ENCODE measurements at places on chromosomes 2 and 18.

GRCh38 chr2:54725343-54726099 lies 2.1 kb downstream of the EML6 start:
- DNase-seq, result no peak

DNA sequence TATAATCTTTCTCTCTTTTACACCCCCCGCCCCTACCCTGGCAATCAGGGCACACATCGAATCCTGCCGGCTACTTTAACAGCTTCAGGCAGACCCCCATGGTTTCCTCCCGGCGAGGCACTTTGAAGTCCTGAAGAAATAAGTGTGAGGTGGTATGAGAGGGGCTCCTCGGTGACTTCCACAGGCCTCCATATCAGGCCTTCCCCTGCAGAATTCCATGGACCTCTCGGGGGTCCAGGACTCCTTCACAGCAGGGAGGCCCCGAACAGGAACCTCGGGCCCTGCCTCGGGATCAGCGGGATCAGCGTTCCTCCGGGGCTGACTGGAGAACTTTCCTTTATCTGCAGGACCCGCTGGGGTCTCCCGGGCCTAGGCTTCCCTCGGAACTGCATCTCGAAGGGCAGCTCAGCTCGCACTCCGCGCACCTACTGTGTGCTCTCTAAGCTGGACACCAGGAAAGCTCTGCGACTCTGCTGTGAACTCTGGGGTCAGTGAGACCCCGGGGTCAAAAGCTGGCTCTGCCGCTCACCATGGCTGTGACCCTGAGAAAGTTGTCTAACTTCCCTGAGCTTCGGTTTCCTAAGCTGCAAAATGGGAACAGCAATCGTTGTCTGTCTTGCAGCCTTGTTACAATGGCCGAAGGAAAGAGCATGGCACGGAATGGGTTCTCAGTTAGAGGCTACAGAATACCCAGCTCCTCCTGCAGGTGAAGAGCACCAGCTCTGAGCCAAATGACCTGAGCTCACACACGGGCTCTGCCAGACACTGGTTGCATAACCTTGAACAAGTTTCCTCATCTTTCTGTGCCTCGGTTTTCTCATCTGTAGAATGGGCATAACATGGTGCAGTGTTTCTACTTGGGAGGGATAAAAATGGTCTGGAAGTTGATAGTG lies 97.4 kb upstream of the ID2 start:
- DNase-seq, result no peak

- no peak for DNase-seq
These were observed 297.3 kb upstream of the MMADHC start for GRCh38 chr2:149884871-149885270.

- DNase-seq, result no peak
These were observed 206.1 kb downstream of the ZNF407 start for GRCh38 chr18:74803769-74804168.

DNA sequence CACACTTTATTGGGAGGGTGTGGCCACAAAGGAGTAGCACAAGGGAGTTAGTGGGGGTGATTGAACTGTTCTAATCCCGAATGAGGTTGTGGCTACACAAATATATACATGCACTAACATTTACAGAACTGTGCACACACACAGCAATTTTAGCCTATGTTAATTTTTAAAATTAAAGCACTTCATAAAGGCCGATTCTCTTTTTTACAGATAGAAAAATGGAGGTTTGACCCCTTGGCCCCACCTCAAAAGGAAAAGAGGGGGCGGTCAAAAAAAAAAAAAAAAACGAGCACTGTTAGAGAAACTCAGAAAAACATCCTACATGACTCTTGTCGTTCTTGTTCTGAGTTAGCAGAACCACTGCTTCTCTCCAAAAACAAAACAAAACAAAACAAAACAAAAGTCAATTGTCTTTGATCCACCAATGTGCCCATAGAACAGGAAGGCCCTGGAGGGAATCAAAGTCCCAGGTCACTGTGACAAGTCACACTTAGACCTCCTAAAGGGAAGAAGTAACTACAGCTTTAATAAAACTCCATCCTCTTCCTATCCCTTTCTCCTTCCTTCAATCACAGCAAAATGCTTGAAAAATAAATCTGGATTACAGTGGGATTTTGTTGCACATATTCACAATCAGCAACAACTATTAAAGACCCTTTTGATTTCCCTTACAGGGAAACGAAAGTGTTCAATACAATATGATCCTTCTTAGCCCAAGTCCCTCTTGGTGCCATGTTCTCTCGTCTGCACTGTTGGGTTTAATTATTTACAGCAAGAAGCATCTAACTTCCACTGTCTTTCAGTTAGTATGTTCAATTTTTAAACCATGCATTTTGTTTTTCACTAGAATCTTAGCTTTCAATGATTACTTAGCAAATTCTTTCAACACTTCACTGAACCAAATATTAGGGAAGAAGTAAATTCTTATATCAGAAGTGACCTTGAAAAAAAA lies 16.6 kb downstream of the LRP2 start:
- DNase-seq, result peak; percentile 59

GRCh38 chr2:10947005-10947440 lies 35.3 kb downstream of the KCNF1 start:
- peak; percentile 56 for DNase-seq

GRCh38 chr2:122539311-122539710 lies 783.9 kb downstream of the TSN start:
- no peak for DNase-seq

- no peak for DNase-seq
These were observed 14.4 kb downstream of the APOB start for GRCh38 chr2:21029519-21029918.

GRCh38 chr2:156340804-156341451 lies 8.4 kb upstream of the NR4A2 start:
- peak; percentile 39 for DNase-seq

DNA sequence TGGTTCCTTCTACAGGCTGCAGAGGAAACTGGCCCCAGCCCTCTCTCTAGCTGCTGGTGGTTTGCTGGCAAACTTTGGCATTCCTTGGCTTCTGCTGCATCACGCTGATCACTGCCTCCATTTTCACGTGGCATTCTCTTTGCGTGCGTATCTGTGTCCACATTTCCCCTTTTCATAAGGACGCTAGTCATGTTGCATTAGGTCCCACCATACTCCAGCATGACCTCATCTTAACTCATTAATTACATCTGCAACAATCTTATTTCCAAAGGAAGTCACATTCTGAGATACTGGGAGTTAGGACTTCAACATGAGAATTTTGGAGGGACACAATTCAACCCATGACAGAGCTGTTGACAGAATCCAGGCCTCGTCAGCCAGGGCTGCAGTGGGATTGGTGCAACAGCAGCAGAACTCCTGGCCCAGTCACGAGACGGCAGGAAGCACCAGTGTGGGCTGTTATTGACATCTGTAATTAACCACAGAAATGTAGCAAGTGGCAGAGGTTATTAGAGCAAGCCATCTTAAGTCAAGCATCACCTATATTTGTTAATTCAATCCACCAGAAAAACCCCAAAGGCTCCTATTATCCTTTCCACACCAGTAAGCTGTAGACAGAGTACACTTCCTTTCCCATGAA lies 132.4 kb downstream of the TMEM163 start:
- no peak for DNase-seq

- DNase-seq, result no peak
These were observed 97.4 kb upstream of the MGAT4A start for GRCh38 chr2:98828369-98828744.

GRCh38 chr2:59959944-59960343 lies 593.5 kb downstream of the BCL11A start:
- no peak for DNase-seq

DNA sequence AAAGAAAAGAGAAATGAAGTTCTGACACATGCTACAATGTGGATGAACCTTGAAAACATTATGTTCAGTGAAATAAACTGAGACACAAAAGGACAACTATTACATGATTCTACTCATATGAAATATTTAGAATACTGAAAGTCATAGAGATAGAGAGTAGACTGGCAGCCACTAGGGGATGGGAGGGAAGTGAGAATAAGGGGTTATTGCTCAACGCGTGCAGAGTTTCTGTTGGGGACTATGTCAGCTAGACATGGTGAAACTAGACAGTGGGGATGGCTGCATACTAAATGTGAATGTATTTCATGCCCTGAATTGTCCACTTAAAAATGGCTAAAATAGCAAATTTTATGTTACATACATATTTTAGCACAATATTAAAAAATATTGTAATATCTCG lies 108.7 kb upstream of the ATL2 start:
- DNase-seq, result no peak

GRCh38 chr18:75377926-75378325 lies 49.6 kb downstream of the SMIM21 start:
- DNase-seq, result no peak

- DNase-seq, result no peak
These were observed 3.8 kb downstream of the DLX2 start for GRCh38 chr2:172098650-172099471.

DNA sequence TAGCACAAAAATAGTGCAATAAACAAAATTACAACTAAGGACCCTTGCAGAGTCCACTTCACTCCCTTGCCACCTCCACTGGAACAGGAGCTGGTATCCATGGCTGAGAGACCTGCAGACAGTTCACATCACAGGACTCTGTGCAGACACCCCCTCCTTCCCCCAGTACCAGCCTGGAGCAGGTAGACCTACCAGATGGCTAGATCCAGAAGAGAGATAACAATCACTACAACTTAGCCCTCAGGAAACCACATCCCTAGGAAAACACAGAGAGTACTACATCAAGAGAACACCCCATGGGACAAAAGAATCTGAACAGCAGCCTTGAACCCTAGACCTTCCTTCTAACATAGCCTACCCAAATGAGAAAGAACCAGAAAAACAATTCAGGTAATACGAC lies 49.8 kb downstream of the FBXO15 start:
- no peak for DNase-seq

All from putamen (tissue), 1 donor.